ENCODE measurements at places on chromosomes 6 and 20.
A peak's percentile ranks its signal among the peaks of the same experiment; 100 is the strongest.

DNA sequence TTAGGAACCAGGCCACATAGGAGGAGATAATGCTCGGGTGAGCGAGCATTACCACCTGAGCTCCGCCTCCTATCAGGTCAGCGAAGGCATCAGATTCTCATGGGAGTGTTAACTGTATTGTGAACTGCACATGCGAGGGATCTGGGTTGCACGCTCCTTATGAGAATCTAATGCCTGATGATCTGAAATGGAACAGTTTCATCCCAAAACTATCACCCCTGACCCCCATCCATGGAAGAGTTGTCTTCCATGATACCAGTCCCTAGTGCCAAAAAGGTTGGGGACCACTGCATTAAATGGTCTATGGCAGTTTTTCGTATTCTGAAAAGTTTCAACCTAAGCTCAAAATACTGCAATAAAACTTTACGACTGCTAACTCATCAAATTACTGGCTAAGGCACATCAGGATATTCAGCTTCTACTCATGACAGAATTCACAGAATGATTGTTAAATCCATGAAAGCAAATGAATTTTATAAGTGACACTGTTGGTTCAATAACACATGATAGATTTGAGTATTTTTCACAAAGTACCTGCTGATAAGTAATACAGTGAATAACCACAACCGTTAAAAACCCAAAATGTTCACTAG lies 25.9 kb downstream of the RNF217 start:
- DNase-seq, result no peak

- no peak for DNase-seq
Observed at GRCh38 chr6:53727748-53728147, 62.2 kb upstream of the KLHL31 start.

GRCh38 chr6:87103977-87104601 lies 9.2 kb upstream of the CGA start:
- DNase-seq, result no peak

DNA sequence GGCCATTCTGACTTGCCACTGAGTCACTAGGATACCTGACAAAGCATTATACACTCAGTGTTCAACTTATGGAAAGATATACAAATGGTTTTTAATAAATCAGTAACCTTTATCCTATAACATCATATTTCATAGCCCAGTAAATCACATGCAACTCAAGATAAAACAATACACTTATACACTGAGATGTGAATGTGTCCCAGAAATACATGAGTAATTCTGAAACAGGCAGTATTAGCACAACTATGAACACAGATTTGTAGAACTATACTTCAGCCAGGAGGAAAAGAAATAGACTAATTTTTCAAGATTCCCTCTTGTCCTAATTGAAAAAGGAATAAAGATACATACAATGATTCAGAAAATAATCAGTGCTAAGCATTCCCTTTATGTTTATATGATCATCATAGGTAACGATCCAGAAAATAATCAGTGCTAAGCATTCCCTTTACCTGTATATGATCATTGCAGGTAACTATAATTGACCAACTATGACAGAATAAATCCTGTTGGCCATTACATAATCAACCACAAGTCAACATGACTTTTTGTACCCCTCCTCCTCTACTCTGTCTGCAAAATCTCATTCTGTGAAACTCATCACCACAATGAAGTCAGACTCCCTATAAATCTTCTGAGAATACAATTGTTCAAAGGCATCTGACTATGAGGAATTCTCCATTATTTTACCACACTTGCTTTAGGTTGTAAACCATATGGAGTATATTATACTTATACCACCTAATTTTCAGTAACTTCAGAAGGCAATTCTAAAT lies 30.3 kb downstream of the HACE1 start:
- DNase-seq, result no peak

DNA sequence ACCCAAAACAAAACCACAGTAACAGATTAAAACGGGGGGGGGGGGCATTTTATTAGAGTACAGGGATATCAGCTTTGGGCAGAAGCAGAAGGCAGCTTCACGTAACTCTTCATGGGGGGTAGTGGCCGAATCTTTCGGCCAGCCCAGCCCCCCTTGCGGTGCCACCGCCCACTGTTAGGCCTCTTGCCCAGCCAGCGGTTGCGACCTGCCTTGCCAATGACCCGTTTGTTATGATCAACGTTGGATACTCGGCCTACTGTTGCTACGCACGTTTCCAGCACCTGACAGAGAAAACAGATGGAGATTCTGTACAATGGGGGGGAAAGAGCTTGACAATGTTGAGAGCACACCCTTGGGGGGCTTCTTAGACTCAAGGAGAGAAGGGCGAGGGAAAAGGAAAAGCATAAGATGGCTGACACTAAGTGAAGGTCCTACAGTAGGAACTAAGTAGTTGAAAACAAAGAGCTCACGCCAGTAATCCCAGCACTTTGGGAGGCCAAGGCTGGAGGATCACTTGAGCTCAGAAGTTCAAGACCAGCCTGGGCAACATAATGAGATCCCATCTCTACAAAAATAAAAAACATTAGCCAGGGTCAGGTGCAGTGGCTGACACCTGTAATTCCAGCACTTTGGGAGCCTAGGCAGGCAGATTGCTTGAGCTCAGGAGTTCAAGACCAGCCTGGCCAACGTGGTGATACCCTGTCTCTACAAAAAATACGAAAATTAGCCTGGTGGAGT lies 724 bp upstream of the CUL7 start:
- DNase-seq, result no peak

DNA sequence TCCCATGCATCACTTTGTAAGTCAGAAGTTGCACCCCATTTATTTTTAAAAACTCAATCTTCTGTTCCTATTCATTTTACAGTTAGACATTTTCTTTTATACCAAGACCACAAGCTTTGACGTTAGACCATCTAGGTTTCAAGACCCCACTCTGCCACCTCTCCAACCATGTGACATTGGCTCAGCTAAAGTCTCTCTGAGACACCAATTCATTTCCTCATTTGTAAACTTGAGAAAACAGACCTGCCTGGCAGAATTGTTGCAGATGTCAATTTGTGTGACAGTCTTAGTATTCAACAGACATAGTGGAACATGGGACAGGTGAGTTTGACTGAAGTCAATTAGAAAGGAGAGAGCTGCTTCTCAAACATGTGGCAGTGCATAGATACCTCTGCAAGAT lies 55.6 kb upstream of the CSE1L start:
- DNase-seq, result no peak

GRCh38 chr6:112259337-112259675 lies 4.9 kb upstream of the LAMA4 start:
- no peak for DNase-seq

DNA sequence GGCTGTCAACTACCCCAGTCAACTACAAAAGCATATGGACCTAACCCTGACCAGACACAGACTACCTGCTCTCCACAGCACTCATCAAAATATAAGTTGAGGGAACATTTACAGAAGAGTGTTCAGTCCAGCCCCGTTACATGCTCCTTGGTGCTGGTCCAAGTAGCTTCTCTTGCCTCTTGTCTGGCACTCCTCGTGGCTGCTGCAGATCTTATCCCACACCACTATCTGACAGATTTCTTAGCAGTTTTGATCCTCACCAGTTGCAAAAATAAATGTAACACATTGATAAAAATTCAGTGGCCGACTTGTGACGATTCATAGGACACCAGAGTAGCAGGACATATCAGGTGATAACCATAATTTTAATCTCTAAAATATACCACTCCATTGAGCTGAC lies 30.6 kb downstream of the FASTKD5 start:
- DNase-seq, result no peak

DNA sequence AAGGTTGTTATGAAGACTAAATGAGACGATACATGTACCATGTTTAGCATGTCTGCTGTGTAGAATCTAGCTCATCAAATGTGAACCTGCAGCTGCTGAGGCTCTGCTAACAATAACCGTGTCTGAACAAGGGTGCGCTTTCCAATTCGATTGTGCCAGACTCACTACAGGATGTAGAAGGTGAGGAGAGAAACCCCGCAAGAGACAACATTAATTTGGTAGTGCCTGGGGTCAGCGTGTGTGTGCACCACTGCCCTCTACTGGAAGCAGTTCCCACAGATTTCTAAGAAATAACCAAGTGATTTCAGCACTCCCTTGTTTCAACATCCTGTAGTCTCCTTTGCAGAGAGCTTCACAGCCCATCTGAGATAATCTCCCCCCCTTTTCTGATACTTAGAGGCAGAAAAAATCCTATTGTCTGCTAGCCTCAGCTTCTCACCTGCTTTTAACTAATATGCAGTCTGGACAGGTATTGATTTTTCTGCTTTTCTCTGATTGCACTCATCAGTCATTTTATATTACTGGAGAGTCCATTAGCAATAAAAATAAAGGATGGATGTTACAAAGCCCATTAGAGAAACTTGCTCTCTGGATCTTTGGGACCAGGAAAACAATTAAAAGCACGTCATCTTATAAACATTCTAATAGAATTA lies 96.7 kb upstream of the BACH2 start:
- DNase-seq, result peak; percentile 74

GRCh38 chr6:41504466-41505121 lies 41.6 kb upstream of the FOXP4 start:
- no peak for DNase-seq

DNA sequence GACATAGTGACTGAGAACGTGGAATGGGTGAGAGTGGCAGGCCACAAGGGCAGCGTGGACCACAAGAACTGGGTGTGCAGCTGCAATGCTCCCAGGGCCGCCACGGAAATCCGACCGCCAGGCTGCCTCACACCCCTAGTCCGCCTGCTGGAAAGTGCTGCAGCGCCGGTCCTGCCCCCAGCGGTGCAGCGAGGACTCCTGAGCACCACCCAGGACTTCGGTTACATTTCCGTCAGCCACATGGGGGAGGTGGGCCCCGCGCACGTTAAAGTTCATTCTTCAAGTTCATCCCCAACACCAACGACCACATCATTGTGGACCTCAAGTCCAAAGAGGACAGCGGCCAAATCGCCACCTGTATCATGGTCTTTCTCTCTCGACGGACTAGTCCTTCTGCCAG lies 126.1 kb upstream of the CARMIL1 start:
- DNase-seq, result no peak

- DNase-seq, result no peak
Observed at GRCh38 chr6:166109608-166110007, 58.0 kb downstream of the TBXT start.

DNA sequence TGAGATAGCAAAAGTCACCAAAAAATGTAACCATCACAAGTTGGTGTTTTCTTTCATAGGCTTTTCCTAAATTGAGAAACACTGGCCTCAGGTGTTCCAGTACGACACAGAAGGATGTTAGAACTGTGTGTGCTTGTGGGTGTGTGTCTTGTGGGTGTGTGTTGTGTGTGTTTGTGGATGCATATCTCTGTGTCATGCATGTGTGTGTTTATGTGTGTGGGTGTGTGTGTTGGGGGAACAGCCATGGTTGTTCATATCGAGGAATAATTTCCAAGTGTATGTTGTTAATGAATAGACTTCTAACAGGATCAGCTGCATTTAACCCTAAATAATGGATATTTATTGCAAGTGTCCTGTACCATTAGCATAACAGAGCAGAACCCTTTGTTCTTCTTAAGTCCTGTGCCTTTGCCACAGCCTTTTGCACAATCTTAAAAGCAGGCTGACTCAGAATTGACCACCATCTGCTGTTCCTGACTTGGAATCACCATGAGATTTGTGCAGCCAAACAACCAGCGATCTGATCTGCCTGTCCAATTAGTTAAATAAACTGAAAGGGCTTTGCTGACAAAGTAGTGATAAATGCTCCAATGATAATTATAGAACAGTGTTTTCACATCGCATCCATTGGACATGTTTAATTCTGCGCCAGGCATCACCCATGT lies 7.6 kb downstream of the CD93 start:
- peak; percentile 44 for DNase-seq

DNA sequence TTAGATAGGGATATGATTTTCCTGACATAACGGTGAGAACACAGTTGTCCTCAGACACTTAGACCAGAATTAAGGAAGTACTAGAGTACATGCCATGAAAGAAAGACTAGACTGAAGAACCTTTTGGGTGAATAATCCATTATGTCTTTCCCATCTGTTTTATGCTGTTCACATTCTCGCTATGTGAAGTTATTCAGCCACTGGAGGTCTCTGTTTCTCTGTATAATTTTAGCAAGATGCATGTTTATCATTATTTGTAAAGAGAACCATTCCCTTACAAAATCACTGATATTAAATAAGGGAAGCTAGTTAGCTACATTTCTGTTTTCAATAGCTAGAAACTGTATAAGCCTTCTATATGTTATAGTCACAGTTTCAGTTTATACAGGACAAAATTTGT lies 391.9 kb downstream of the CD109 start:
- no peak for DNase-seq

DNA sequence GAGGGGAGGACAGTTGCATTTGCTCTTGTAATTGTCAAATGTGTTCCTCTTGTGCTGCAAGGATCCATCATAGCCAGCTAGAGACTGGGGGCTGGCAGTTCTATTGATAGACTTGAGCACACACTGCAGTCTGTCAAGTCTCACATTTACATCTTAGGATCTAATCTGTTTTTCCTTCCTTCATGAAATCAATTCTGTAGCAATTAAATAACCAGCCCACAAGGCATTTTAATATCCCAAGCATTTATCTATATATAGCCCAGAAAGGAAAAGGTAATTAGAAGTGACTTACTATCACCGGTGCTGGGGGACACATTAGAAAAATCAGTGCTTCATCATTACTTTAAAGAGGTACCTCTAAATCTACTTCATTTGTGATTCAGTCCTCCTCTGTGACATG lies 143.0 kb upstream of the STXBP5 start:
- no peak for DNase-seq

- DNase-seq, result peak; percentile 86
Observed at GRCh38 chr6:5030596-5031136, 26.8 kb upstream of the RPP40 start.

DNA sequence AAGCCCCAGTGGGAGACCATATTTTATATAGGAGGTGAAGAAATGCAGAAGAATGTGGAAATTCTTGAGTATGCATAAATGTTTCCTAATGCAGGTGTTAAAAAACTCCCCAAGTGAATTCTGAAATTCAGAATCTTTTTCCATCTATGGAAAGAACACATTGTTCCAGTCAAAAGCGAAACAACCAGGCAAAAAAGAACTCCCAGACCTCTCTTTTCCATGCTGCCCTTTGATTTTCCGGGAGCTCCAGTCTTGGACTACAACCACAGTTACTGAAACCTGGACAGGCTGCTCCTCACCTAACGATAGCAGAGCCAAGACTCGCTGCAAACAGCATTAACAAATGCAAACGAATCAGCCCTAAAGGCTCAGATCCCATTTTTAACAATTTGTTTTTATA lies 108.7 kb upstream of the CNKSR3 start:
- DNase-seq, result no peak

GRCh38 chr20:10846766-10847165 lies 173.0 kb upstream of the JAG1 start:
- no peak for DNase-seq

GRCh38 chr20:23232219-23232581 lies 118.4 kb upstream of the NXT1 start:
- DNase-seq, result no peak

- DNase-seq, result no peak
Observed at GRCh38 chr6:143611580-143611979, 66.2 kb upstream of the PHACTR2 start.

Measured in suppressor macrophage treated with lipopolysaccharide for 4 hours (primary cell).